ENCODE measurements at places on chromosomes 4 and X.

DNA sequence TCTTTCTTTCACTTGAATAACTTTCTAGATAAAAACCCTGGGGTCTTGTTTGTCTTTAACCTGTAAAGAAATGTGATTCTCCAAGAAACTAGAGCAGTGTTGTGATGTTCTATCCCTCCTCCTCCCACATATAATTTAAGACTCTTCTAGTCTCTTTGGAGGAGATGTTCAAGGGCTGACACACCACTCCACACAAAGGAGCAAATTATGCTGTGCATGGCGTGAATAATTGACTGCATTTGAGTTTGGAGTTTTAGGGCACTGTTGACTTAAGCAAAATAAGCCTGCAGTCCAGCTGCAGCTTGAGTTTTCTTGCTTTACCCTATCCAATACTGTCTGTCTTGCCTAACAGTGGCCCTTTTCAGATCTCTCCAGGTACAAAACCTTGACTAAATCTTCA is 119.7 kb downstream of the CHRDL1 start:
- no peak for DNase-seq

- peak; percentile 1 for DNase-seq
These were observed 3.5 kb upstream of the TMSB4X start for GRCh38 chrX:12971282-12972003.

DNA sequence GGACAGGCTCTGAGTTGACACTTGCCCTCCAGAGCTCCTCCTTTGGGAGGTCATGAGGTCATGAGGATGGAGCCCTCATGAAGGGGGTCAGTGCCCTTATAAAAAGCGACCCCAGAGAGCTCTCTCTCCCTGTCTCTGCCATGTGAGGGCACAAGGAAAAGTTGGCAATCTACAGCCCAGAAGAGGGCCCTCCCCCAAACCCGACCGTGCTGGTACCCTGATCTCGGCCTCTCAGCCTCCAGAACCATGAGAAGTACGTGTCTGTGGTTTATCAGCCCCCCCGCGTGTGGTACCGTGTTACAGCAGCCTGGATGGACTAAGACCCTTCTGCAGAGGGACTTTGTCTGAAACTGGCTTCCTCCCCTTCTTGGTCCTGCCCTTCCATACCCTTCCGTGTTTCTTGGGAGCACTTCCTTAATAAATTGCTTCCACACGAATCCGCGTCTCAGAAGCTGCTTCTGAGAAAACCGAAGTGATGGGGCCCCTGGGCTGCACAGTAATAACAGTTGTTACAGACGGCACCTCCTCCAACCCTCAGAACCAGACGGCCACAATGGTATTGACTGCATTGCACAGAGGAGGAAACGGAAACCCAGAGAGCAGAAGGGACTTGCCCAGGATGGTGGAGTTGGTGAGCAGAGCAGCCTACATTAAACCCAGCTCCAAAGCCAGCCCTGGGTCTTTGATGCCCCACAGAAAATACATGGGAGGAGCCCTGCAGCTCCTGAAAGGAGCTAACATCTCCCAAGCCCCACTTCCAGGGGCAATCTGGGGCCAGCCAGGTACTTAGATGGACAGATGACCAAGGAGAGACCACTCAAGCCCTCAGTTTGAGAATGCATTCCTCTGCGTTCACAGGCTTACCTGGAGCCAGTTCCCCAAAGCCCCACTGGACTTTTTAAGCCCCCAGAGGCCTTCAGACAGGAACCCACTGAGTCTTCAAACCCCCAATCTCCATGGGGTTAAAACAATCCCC is 242.7 kb downstream of the BCOR start:
- no peak for DNase-seq

- no peak for DNase-seq
These were observed 789 bp downstream of the ARHGAP10 start for GRCh38 chr4:147732518-147733235.

DNA sequence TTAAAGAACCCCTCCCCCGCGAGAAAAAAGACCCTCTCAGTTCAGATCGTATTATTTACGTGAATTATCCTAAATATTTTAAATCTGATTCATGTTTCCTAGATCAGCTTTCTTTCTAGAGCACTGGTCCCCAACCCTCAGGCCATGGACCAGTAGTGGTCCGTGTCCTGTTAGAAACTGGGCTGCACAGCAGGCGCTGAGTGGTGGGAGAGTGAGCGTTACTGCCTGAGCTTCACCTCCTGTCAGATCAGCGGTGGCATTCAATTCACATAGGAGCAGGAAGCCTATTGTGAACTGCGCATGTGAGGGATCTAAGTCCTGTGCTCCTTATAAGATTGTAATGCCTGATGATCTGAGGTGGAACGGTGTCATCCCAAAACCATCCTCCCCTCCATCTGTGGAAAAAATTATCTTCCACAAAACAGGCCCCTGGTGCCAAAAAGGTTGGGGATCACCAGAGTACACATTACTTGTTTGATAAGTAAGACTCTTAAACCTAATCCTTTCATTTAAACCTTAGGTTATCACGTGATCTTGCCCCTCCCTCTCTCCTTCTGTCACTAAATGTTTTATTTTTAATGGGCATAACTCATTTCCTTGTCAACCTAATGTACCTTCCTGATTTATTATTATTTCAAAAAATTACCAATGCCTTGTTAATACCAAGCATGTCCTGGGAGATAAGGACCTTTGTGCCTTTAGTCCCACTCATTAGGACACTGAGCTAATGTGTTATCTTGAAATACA is 442.9 kb downstream of the TLL1 start:
- DNase-seq, result no peak

- DNase-seq, result no peak
These were observed 397.9 kb downstream of the FAM47B start for GRCh38 chrX:35340465-35340864.

DNA sequence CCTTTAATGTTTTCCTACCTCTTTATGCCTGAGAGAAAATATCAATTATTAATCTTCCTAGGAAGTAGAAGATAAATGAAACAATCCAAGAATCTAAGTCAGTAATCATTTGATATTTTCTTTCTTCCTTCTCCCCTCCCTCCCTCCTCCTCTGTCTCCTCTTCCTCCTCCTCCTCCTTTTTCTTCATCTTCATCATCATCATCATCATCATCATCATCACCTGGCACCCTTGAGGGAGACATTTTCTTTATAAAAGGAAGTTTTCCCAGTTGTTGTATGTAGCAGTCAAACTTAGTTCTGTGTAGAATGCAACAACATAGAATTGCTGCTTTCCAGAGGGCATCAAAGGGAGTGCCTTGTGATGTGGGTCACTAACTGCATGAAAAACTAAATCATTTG is 100.1 kb downstream of the SLC10A6 start:
- no peak for DNase-seq

DNA sequence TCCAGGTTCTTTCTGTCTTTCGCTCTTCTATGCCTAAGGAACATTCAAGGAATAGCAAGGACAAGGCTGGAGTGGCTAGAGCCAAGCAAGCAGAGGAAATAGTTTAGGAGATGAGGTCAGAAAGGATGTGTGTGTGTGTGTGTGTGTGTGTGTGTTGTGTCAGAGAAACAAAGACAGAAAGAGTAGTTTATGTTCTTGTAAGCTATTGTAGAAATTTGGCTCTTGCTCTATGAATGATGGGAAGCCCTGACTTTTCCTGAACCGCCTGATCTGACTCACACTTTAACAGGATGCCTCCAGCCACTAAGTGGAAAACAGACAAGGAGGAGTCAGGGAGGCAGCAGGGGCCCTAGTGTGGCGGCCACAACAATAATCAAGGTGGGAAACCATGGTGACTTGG is 39.7 kb downstream of the LGI2 start:
- DNase-seq, result no peak

DNA sequence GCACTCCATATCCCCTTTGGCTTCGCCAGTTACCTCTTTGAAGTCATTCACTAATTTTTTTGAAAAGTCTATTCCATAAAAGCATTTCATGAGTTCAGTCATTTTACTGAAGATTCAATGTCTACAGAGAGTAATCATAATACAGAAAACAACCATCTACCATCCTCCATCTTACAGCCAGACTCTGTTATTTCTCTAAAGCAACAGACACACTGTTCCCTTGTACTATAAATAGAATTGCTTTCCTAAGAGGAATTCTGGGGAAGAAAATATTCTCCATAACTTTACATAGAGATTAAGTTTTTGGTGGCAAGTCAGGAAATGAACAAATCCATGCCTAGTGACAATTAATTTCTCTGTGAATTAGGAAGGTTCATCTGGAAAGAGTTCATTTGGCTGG is 37.0 kb downstream of the XK start:
- no peak for DNase-seq

Data from C1 segment of cervical spinal cord (tissue), 14 donors.